CMK (cell line): ENCODE measurements at places on chromosomes 1 and 21.

GRCh38 chr1:32683397-32683796 is 19.2 kb downstream of the SYNC start:
- DNase-seq, result no peak

- DNase-seq, result no peak
Measured at GRCh38 chr1:116230712-116231111, 119.5 kb downstream of the MAB21L3 start.

GRCh38 chr1:168187177-168187576 is 8.4 kb downstream of the TIPRL start:
- DNase-seq, result no peak

DNA sequence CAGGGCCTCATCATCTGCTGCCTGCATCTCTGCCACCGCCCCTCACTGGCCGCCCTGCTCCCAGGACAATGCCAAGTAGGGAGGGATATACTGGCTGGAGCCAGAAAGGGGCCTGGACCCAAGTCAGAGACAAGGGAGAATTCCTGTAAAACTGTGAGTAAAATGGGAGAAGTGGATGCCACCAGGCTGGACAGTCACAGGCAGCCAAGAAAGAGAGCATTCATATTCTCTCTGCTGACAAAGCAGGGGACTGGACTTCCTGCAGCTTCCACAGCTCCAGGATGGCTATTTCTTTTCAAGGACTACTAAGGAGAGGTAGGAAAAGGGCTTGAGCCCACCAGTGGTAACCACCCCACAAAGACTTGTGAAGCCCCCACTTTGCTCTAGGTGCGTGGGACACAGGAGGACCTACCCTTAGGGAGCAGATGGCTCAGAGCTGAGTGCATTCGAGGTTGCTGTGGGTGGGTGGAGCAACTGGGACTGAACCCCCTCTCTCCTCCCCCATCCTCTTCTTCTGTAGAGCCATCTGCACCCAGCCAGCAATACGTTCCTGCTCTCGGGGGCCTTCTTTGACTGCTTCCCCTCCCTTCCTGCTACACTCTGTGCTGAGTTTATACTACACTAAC is 57.5 kb downstream of the GLIS1 start:
- DNase-seq, result no peak

DNA sequence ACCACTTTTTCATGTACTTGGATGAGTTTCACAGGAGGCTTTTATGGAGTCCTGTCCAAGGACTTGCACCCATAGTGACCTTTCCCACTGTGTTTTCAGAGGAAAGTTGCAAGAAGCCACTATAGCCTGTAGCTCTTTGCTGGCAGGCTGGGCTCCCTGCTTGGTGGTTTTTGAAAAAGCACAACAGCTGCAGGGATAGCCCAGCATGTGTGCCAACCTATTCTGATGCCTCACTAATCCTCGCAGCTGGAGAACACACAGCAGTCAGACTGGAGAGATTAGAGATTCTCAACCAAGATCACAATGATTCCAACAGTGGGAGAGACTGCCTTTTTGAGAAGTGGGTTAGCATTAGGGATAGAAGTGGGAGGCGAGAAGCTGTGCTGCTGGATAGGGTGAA is 24.1 kb upstream of the ARHGEF11 start:
- DNase-seq, result no peak

GRCh38 chr21:42111811-42112210 is 40.7 kb downstream of the UMODL1 start:
- DNase-seq, result no peak

DNA sequence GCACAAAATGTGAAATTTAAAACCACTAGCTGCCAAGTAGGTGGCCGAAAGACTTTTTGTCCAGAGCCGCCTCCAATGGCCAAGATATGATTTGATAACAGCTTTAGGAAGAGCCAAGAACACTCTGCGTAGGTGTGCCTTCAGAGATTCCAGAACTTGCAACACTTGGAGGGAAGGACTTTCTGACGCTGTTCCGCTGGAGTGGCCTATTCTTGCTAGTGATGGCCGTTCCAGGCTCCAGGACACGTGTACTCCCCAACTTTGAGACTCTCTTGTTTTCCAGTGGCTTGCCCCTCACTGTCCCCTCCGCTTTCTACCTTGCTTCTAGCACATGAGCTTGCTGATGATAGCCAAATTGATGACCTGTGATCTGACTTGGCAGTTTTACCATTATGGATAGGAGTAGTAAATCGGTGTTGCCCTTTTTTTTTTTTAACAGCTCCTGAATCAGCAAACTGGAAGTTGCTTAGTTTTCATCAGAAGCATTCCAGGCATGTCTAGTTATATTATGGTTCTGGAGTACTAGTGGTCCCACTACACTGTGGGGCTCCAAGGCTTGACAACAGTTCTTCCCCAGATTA is 1.0 kb downstream of the PRDX6 start:
- DNase-seq, result no peak

- DNase-seq, result no peak
Measured at GRCh38 chr1:2019172-2019543, at the start of gene GABRD. GABRD (plus strand) TSS chr1:2019345; CDS start chr1:2019424, 79 bp downstream.

GRCh38 chr21:24976238-24976637 is 631.0 kb downstream of the MRPL39 start:
- DNase-seq, result no peak

- DNase-seq, result no peak
Measured at GRCh38 chr1:67485046-67485811, 55.0 kb upstream of the SERBP1 start.

GRCh38 chr21:31352836-31353235 is 8.8 kb upstream of the TIAM1 start:
- no peak for DNase-seq

- peak; percentile 44 for DNase-seq
Measured at GRCh38 chr1:56831871-56832693, 12.9 kb upstream of the FYB2 start.

GRCh38 chr21:14734191-14734590 is 188.1 kb upstream of the SAMSN1 start:
- DNase-seq, result no peak
